ENCODE measurements at places on chromosomes 16 and 17.

GRCh38 chr16:72050769-72051464, 3.4 kb upstream of the HP start:
- no peak for DNase-seq

GRCh38 chr16:73037331-73037745, 10.6 kb downstream of the ZFHX3 start:
- DNase-seq = no peak

DNA sequence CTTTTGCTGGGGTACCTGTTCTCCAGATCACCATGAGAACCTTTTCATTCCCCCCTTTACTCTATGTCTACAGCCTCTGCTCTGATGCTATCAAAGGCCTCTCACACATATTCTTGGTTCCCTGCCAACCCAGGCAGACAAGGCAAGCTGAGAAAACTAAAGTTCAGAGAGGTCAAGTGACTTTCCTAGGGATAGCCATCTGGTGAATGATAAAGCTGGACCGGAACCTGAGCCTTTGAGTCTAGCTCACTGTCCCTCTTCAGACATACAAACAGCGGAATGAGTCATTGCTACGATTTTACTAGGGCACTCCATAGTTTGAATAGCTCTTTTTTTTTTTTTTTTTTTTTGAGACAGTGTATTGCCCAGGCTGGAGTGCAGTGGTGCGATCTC, 73.3 kb downstream of the XYLT1 start:
- DNase-seq = peak; percentile 45

GRCh38 chr17:76868669-76869495, 678 bp downstream of the MGAT5B start:
- DNase-seq = no peak

GRCh38 chr16:22705799-22706198, 108.2 kb upstream of the HS3ST2 start:
- no peak for DNase-seq

DNA sequence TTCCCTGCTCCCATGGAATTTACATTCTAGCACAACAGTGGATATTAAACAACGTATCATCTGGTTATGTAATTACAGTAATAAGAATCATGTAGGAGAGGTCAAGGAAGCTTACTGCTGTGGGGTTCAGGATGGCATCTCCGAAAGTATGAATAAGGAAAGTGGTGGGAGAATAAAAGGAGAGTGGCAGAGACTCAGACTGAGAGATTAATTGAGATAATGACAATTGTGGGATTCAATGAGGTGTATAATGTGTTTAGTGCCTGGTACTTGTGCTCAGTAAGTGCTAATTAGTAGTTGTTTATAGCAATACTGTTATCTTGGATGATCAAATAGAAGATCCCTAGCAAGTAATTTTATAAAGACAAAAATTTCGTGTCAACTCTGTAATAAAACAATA, 45.3 kb downstream of the NF1 start:
- no peak for DNase-seq

DNA sequence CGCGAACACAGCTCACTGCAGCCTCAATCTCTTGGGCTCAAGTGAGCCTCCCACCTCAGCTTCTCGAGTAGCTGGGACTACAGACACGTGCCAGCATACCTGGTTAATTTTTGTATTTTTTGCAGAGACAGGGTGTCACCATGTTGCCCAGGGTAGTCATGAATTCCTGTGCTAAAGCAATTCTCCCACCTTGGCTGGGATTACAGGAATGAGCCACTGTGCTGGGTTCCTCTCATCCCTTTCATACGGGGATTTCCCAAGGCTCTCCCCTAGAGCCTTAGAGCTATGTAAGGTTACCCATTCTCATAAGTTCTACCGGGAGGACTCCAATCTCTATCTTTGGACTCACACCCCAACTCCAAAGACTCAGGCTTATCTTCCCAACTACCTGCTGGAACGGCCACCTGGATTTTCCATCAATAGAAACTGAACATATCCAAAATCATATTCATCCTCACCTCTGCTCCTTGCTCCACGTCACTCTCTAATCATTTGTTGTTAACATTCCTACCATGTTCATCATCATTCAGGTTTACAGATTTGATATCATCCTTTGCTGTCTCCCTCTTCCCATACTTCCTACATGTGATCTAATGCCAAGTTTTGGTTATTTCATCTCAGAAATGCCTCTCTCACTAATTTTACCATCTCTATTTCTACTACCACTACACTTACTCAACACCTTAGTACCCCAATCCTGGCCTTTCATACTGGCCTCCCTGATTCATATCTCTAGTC, 92.5 kb downstream of the NCOR1 start:
- no peak for DNase-seq

DNA sequence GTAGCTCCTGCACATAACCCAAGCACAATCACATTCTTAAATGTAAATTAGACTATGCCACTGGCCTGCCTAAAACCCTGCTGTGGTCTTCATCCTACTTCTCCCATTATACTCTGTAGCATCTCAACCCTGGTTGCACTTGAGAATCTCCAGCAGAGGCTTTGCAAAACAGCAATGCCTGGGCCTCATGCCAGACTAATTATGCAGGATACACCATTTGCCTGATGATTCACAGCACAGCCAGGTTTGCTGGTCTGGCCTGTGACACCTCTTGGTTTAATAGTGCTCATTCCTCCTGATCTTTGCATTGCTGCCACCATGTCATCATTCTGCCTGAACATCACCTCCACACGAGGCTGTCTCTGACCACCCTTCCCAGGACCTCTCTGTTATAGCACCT, 491.9 kb upstream of the TOM1L1 start:
- no peak for DNase-seq

GRCh38 chr17:80118601-80119270, 17.4 kb downstream of the GAA start:
- no peak for DNase-seq

GRCh38 chr17:60695960-60696359, 18.3 kb downstream of the BCAS3 start:
- DNase-seq = no peak

DNA sequence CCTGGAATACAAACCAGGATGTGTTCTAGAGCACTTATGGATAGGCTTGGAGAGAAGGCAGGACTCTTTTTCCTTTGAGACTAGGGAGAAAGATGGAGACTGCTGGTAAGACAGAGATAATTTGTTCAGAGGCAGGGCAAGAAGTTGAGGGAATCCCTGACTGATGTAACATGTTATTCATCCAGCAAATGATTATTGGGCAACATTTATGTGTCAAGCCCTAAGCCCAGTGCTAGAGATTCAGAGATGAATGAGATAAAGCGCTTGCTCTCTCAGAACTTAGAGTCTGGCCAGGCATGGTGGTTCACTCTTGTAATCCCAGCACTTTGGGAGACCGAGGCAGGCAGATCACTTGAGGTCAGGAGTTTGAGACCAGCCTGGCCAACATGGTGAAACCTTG, 47.8 kb upstream of the NUFIP2 start:
- no peak for DNase-seq

GRCh38 chr17:17749921-17750320, 68.7 kb downstream of the RAI1 start:
- peak; percentile 65 for DNase-seq

DNA sequence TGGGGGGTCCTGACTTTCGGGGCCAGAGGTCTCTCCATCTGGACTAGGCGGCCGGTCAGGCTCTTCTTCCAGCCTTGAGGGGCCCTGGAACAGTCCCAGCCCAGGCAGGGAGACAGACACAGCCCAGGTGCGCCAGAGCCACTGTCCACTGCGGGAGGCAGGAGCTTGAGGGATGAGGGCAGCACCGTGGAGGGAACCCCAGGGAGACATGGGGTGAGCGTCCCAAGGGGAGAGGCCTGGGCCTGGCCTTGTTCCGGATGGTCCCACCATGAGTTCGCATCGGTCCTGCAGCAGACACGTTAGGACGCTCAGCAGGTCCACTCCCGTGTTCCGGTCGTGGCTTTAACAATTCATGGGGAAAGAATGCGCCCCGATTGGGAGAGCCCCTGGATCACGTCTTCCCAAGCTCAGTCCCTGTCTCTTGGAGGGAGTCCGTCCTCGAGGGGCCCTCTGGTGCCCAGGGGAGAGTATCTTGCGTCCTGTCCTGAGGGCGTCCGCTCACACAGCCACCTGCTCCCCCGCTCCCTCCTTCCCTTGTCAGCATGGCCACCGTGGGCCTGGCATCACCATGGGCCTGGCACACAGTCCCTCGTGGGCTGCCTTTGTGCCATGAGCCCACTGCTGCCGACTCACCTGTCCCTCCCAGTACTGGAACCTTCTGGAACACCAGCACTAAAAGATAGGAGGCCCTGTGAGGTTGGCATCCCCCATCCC, 6.7 kb upstream of the NUDT16L1 start:
- no peak for DNase-seq

GRCh38 chr17:41812381-41813151, at the start of gene FKBP10:
Gene FKBP10 (plus strand): TSS chr17:41813004. CDS start chr17:41813035, 31 bp downstream.
- peak; percentile 36 for DNase-seq

DNA sequence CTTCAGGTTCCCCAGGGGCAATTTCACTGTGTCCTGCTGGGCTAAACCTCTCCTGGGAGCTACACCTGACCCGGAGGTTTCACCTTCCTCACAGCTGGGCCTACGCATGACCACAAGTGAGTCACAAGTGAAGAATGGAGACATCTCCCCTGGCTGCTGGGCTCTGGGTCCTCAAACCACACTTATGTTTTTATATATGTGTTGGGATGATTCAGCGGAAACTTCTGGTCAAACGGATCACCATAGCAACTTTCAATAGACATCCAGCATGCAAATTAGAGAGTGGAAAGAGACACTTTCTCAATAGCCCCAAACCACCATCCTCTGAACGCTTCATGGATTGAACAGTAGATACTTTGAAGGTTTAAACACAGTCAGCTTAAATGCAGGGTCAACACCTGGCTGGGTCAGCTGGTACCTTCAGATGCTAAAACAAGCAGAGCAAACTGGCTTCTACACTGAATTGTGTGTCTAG, 28.0 kb upstream of the MAF start:
- DNase-seq = peak; percentile 77

GRCh38 chr17:65813306-65813705, 251.9 kb upstream of the AXIN2 start:
- DNase-seq = no peak

DNA sequence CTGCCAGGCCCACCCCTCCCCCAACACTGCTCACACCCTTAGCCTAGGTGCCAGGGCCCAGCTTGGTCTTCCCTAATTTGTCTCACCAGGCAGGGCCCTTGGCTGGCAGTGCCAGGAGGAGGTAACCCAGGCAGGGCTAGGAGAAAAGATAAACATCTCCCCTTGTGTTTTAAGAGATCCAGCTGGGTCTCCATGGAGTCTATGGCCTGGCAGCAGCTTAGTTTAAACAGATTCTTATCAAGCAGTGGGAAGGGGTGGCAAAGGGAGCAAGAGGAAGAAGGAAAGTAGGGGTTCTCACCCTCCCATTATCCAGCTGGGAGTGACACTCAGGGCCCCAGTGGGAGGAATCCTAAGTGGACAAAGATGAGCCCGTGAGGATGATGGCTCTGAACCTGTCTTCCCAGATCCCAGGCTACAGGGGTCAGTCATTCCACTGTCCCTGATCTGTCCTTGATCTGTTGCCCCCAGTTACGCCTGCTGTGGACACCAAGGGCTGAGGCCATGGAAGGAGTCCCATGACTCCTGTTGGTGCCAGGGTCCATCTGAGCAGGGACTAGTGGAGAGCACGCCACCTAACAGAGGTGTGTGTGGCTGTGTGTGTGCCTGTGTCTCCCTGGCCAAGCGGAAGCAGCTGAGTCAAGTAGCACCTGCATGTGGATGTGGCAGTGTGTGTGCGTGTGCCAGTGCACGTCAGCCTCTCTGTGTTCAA, 47.4 kb upstream of the MEIOC start:
- DNase-seq = no peak

DNA sequence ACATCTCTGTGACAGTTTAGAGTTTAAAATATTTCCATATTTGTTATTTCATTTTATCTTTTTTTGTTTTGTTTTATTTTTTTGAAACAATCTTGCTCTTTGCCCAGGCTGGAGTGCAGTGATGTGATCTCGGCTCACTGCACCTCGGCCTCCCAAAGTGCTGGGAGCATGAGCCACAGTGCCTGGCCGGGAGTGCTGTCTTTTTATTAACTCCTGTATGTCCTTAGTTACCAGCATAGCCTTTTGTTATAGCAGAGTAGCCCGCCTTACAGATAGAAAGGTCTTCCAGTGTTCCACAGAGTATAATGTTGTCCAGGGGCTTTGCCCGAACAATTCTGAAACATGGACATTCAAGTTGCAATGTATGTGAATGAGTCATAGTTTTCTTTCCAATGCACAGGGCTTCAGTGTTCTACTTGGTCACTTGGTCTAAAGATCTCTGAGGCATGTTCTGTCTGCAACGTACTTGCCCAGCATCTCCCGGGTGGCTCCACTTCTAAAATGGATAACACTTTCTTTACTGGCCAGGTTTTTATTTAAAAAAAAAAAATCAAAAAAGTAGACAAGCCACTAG, 125.6 kb downstream of the KCNJ18 start:
- no peak for DNase-seq

GRCh38 chr16:1584926-1585484, 26.9 kb downstream of the IFT140 start:
- no peak for DNase-seq

DNA sequence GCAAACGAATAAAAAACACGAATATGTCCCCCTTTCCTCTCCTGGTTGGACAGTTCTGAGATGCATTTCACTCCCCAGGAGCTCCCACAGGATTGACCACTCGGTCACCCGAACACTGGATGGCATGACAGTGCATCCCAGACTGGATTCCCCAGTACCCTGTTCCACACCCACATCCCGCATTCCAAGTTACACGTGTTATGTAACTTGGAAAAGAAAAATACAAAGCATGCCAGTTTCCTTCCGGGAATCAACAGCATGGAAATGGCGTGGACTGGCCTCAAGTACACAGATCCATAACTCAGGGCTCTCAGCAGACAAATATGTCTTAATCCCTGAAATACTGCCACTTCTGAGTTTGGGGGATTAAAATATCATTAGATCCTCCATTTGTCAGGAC, 12.6 kb upstream of the KLHL36 start:
- DNase-seq = no peak

DNA sequence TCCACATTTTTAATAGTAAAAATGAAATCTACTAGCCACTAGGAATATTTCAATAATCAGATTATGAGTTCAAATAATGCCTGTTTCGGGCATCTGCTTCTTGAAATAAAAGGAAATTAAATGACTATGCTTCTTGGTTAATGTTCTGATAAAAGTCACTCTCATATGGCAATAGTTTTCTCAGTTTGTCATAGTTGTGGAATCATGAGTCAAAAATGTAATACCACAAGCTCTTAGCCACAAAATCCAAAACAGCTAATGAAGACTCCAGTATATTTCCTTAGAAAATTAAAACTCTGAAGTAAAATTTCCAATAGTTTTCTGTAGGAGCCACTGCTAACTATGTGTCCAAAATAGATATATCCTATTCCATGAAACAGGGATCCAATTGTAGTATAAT, 676.3 kb upstream of the CDH8 start:
- no peak for DNase-seq

GRCh38 chr16:74450967-74451760, 29.9 kb upstream of the CLEC18B start:
- DNase-seq = no peak

- DNase-seq = no peak
These were observed 3.6 kb downstream of the TAOK2 start for GRCh38 chr16:29977063-29977825.

DNA sequence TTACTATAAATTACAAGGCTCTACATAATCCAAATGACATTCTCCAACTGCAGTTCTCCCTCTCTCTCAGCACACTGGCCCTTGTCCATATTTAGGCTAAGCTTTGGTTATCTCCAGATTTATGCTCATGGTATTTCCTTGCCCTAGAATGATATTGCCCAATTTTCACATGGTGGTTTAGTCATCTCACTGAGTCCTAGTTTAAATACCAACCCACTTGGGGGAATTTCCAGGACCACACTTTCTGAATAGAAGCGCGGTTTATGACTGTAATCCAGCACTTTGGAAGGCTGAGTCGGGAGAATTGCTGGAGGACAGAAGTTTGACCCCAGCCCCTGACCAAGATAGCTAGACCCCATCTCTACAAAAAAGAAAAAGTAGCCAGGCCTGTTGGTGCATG, 280.1 kb upstream of the MON1B start:
- no peak for DNase-seq
